ENCODE measurements at places on chromosomes 7 and 10. TPM values are rescaled to one million over a fixed set of nuclear protein-coding genes. Genes with fewer than 3 reads are reported as not detected.

DNA sequence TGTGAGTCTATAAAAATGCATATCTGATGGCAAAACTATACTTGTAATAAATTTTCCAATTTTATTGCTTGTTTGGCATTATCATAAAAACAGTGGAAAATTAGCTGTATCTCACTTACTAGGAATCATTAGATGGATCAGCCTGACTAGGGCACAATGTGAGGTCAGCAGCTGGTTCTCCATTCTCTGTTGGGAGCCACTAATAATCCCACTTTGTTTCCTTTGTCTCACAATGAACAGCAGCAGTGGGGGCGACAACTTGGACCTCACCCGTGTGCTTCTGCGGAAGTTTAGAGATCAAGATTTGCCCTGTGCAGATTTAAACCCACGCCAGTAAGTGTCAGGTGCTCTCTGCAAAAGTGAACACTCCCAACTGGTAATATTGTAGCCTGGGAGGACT lies 295.5 kb downstream of the ABCA13 start:
- DNase-seq, result no peak

The CEP55 gene
- 0.24 TPM for total RNA-seq

The MET gene
- total RNA-seq, result 16.1 TPM

DNA sequence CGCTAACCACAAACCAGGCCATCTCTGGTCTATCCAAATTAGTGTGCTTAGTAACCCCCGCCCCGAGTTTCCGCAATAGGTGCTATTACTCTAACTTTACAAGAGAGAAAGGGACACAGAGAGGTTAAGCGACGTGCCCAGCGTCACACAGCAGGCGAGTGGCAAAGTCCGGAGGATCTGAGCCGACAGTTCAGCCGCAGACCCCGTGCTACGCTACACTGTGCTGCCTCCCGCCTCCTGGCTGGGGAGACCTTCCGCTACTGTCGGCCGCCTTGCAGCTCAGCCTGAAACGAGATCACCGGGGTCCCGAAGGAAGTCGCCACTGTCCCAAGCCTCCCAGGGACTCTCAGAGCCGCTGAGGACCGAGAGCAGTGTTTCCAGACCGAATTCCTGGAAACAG lies 799 bp downstream of the INTS1 start:
- DNase-seq, result no peak

DNA sequence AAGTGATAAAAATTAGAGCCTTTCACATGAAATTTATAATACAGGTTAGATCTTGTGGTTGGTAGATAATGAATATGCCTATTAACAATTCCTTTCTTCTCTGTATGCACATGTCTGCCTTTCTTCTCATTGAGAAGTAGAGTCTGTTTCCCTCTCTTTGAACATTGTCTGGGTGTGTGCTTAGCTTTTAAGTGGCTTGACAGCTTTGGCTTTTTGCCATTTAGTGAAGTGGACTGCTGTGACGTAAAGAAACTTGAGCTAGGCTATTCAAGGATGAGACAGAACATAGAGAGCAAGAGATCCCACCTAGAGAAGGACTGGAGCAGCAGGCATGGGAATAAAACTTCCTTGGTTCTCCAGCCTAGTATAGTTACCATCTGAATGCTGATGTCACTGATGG lies 996.7 kb upstream of the CELF2 start:
- no peak for DNase-seq

The OPN1SW gene
- total RNA-seq, result not detected

DNA sequence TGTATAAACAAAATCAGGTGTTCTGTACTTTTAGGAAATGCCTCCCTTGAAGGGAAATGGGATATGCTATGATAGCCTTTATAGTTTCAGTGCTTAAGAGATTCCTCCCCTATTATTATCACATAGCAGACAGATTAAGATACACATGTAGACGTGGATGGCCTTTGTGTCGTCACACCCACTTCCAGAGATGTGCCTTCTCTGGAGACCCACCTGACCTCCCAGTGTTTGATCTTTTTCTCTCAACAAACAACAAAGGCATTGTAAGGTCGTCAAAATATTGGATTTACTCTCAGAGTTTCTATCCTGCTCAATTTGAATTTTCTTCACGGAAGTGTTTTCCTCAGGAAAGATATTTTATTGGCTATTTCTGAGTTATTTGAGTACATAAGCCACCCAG lies 25.7 kb upstream of the C1GALT1 start:
- no peak for DNase-seq

DNA sequence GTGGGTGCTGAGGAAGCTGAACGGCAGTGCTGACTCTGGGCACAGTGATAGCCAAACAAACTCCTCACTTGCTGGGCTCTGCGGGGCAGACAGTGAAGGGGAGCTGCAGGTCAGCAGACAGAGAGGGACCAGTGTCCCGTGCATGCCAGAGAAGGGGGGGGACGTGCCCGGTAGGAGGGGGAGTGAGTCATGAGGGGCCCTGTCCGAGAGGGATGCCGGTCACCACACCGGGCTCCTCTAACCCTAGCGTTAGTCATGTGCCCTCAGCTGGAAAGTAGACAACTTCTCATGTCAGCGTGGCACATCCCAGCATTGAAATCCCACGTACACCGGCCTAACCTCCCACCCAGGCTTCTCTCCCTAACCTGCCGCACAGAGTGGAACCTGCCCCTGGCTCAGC lies 117.1 kb upstream of the DPP6 start:
- no peak for DNase-seq

- DNase-seq, result no peak
These were observed 420.5 kb upstream of the MKI67 start for GRCh38 chr10:128546651-128547165.

- no peak for DNase-seq
These were observed 34.2 kb downstream of the GRB10 start for GRCh38 chr7:50748472-50748871.

The PRKAR2B gene
- total RNA-seq, result 30.4 TPM

DNA sequence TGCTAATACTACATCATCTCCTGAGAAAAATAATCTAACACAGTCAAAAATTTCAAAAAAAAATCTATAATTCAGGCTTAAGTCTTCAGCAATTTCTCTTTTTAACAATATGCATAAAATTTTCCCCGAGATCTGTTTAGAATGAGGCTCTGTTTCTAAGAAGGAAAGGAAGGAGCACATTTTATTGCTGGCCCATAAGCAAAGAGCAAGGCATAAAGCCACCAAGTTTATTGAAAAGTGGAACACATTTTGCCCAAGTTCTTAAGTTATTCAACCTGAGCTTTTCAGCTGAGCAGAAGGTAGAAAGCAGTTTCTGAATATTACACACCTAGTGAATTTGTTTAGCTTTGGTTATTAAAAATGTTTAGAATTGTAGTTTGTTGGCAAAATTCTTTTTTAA lies 73.9 kb downstream of the AGMO start:
- DNase-seq, result no peak

The CHPF2 gene
- 24.7 TPM for total RNA-seq

- DNase-seq, result no peak
These were observed 6.3 kb upstream of the C10orf95 start for GRCh38 chr10:102457591-102458150.

DNA sequence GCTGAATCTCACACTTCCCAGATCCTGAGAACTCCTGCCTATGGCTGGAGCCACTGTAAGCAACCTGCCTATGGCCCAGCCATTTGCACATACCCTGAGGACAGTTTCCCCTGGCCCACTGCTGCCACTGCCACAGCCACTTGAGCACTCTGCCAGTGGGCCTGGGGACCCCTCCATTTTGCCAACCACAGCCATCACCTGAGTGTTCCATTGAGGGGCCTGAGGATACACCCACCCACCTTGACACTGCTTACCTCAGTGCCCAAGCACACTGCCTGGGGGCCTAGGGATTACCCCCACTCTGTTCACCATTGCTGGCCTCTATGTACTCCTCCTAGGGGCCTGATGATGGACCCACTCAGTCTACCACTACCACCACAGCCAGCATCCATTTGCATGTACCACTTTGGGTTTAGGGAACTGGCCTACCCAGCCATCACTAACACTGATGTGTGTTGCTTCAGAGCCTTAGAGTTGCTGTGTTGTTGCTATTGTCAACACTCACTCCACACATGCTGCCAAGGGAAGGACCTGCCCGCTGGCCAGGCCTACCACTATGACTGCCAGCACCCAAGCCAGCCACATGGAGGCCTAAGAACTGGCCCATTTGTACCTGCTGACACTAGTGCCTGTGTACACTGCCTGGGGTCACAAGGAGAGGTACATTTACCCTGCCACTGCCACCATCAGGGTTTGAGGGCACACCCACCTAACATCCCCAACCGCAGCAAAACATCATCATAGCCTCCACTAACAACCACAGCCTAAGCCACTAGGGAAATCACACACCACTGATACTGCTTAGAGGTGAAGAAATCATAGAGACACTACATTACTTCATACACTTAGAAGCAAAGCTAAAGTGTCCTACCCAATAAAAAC lies 45.9 kb upstream of the ANTXRL start:
- peak; percentile 32 for DNase-seq

DNA sequence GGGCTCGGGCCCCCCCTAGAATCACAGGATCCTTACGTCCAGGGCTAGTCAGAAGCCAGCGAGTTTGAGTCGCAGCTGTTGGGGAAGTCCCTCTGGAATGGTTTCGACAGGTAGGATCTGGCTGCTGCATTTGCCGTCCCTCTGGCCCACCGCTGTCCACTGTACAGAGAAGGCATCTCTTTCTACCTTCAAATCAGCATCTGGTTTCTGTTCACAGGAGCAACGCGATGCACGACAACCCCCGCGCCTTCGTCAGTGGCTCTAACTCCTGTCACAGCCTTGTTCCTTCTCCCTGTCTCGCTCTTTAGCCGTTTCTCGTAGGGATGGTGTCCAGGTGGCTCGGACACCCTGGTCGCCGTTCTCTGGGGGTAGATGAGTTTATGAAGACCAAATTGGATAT lies 11.2 kb upstream of the PFKFB3 start:
- DNase-seq, result no peak

The TBX20 gene
- total RNA-seq, result 132 TPM

DNA sequence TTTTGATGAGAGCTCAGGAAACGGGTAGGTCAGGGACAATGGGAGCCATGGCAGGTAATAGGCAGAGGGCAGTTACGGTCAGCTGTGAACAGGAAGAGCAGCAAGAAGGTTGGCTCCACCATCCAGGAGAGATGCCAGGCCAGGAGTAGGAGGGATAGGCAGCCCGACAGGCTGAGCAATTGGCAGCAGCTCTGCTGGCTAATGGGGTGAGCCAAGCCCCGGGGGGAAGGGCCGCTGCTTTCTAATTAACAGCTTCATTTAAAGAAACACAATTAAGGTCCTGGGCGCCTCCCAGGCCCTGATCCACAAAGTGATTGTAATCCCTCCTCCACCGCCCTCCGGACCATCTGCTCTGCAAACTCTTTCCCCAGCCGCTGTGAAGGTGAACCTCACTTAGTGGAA lies 23.7 kb downstream of the SH2B2 start:
- no peak for DNase-seq

DNA sequence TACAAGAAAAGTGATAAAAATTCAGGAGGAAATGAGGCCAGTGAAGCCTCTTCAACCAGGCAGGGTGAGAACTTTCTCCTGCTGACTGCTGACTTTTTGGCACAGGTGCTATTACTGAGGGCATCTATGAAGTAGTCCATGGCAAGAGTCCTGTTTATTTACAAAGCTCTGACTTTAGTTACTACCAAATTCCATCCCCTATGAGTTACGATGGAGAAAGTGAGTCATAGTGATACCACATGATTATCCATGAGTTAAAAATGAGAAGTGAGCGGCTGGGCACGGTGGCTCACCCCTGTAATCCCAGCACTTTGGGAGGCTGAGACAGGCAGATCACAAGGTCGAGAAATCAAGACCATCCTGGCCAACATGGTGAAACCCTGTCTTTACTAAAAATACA lies 19.9 kb downstream of the CCDC3 start:
- no peak for DNase-seq

GRCh38 chr7:149000961-149001360 lies 27.3 kb downstream of the PDIA4 start:
- no peak for DNase-seq

DNA sequence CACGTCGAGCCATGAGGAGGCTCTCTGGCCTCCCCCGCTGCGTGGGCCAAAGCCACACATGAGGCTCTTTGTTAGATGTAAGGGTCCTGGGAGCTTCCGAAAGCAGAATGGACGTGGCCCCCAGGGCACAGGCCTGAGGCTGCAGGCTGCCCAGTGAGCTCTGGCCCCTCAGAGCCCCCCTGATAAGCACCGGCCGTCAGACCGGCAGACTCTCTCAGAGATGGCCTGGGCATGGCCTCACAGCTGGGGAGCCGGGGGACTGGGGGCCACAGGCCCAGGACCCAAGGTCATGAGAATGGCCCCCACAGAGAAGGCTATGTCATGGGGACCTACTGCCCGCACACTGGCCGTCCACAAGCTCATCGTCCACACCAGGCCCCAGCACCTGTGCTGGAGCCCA lies 31.7 kb upstream of the ADGRA1 start:
- DNase-seq, result no peak

GRCh38 chr7:99457650-99458493 lies 8.1 kb downstream of the ATP5MF start:
- no peak for DNase-seq

DNA sequence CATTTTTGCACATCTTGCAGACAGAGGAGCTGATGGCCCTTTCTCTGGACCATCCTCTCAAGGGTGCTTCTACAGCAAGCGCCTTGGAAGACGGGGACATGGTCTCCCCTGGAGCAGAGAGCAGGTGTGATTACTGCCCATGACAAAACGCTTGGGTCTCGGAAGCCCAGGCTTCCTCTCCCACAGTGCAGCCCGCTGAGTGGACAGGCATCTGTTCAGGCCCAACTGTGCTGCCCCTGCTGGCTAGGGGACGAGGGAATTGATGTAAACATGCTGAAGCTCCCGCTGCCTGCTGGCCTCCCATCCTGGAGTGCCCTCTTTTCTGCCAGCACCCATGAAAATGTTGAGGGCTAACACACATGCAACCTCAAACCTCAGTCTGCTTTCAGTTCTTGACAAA lies 14.3 kb downstream of the IL15RA start:
- no peak for DNase-seq

The CUZD1 gene
- total RNA-seq, result 0.31 TPM

- DNase-seq, result peak; percentile 16
These were observed 7.9 kb upstream of the CYREN start for GRCh38 chr7:135178364-135178763.

The HOXA1 gene
- total RNA-seq, result not detected

The UPK3B gene
- total RNA-seq, result 126 TPM

- no peak for DNase-seq
These were observed 821.6 kb downstream of the ANKRD7 start for GRCh38 chr7:119046068-119046467.

The WIPF3 gene
- 1.3 TPM for total RNA-seq

Measured in right atrium auricular region (tissue), 2 donors.